ENCODE measurements at places on chromosomes 5 and 9. TPM values are rescaled to one million over a fixed set of nuclear protein-coding genes. Genes with fewer than 3 reads are reported as not detected.

The CDH9 gene
- 9.8 TPM for polyA plus RNA-seq

The TMEM215 gene
- 0.24 TPM for polyA plus RNA-seq

GRCh38 chr5:79518718-79519117, 4.8 kb upstream of the HOMER1 start:
- DNase-seq = no peak

GRCh38 chr5:95786821-95787418, 35.6 kb downstream of the GLRX start:
- no peak for DNase-seq

DNA sequence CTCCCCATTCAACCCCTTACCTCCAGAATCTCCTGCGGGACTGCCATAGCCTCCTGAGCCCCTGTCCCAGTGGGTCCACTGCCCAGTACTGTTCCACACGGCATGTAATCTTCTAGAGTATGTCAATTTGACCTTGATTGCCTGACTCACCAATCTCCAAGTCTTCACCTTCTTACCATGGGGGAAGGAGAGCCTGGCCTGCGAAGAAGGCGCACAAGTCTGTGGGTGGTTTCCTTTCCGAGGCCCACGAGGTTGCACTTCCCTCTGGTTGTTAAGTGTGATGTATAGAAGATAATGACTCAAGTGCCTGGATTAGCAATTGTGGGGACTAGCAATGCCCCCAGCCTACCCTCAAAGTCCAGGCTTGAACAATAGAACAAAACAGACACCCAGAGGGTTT, 8.1 kb upstream of the TENT4A start:
- DNase-seq = no peak

The CARTPT gene
- not detected for polyA plus RNA-seq

DNA sequence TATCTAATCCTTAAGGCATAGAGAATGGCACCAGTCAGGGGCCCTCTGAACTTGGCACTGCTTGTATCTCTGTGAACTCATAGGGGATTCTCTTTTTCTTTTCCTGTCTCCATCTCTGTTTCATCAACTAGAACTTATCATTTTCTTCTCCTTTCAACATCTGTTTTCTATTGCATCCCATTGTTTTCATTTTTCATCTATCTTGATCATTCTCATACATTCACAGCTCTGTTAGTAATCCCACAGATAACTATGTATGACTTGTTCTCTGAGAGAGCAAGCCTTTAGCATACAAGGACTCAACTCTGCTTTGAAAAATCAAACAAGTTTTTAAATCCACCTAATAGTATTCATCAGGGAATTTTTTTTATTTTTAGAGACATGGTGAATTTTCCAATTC, 264.3 kb downstream of the ARRDC3 start:
- no peak for DNase-seq

The FRMD3 gene
- 16.8 TPM for polyA plus RNA-seq

The COL15A1 gene
- 22.2 TPM for polyA plus RNA-seq

DNA sequence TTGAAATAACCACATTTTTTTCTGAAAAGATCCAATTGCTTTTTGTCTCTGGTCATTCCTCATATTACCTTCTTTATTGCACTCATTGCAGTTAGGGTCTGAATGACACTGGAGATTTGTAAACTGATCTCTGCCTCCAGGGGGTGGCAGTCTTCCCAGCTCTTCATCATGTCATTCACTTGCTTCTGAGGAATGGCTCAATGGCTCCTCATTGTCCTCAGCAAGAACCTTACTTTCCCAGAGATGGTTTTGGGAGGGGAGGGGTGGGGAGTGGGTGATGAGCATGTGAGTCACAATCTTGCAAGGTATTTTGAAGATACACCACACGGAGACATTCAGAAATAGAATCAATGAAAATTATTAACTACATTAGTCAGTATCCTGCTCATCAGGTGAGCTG, 159.8 kb upstream of the GAS1 start:
- no peak for DNase-seq

The PPP3R2 gene
- polyA plus RNA-seq = not detected

- DNase-seq = no peak
Measured at GRCh38 chr5:176901260-176902101, 2.3 kb upstream of the HK3 start.

GRCh38 chr5:24005384-24005783, 498.0 kb downstream of the PRDM9 start:
- no peak for DNase-seq

The ELL2 gene
- 9.7 TPM for polyA plus RNA-seq

DNA sequence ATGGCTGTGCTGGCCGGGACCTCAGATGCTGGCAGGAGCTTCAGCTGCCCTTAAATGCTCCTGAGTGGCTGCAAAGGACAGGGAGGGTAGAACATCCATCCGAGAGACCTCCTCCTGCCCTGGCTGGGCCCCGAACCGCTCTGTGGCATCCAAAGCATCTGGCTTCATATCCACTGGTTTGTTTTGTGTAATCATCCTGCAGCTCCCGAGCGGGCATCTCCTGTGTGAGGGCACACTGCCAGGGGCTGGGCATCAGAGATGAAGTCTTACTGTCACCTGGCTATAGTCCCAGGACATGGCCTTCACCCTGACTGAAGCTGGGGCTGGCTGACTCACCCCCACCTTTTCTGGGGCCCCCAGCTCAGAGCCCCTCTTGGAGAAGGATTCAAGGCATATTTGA, 18.5 kb upstream of the NTNG2 start:
- no peak for DNase-seq

GRCh38 chr9:18761742-18762300, 271.2 kb downstream of the SAXO1 start:
- DNase-seq = no peak

DNA sequence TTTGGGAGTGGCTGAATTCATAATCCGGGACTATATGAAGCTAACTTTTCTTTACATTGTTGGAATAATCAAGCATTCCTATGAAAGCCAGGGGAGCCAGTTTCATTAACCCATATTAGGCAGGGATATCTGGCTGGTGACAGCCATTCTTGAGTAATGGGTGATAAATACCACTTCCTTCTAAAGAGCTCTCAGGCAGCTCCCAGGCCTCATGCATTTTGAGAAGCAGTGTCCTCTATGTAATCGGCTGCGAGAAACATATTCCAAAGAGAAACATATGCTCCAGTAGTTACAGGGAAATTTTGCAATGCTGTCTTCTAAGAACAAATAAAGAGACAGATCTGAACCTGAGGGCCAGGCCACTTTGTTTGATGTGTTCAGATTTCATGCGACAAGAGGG, 83.1 kb downstream of the MSX2 start:
- DNase-seq = no peak

The TUSC1 gene
- polyA plus RNA-seq = 15.7 TPM

DNA sequence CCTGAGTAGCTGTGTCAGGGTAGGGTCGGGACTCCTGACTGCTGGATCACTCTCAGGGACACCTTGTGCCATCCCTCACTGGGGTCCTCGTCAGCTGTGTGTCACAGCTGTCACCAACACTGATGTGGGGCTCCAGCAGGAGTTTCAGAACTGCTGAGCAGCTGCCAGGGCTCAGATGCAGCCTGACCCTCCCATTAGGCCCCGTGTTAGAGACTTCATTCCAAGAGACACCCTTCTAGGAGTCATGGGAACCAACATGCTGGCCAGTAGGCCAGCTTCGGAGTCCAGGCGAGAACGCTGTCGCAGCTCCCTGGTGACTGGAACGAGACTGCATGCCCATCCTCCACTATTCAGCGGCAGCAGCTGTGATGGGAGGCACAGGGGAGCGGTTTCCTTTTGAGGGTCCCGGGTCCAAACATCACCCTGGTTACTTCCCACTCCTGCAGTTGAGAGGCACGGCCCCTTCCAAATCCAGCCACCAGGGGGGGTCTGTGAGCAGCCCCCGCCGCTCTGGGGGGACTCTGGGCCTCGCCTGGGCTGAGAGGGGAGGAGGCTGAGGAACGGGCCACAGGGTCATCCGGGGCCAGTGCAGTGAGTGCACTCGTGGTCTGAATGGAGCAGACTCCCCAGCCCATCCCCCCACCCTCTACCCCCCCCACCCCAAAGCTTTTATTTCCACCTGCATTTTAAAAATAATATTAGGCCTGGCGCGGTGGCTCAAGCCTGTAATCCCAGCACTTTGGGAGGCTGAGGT, 12.6 kb upstream of the TCF7 start:
- no peak for DNase-seq

- peak; percentile 49 for DNase-seq
Measured at GRCh38 chr9:136232969-136233368, 12.6 kb downstream of the QSOX2 start.

DNA sequence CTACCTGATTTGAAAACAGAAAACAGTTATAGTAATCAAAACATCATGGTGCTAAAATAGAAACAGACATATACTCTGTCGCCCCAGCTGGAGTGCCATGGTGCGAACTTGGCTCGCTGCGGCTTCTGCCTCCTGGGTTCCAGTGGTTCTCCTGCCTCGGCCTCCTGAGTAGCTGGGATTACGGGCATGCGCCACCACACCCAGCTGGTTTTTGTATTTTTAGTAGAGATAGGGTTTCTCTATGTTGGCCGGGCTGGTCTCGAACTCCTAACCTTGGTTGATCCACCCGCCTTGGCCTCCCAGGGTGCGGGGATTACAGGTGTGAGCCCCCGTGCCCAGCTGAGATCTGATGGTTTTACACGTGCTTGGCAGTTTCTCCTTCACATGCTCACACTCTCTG, 495.9 kb downstream of the ANXA1 start:
- no peak for DNase-seq

The SNCAIP gene
- polyA plus RNA-seq = 28.8 TPM

GRCh38 chr5:150488519-150489359, 19.2 kb upstream of the NDST1 start:
- no peak for DNase-seq

GRCh38 chr5:175713930-175714329, 56.1 kb downstream of the HRH2 start:
- no peak for DNase-seq

GRCh38 chr5:167011196-167011595, 1280.2 kb upstream of the WWC1 start:
- no peak for DNase-seq

The BRINP1 gene
- 4.8 TPM for polyA plus RNA-seq
